ENCODE measurements at places on chromosomes 1 and 21. TPM values are rescaled to one million over a fixed set of nuclear protein-coding genes. Genes with fewer than 3 reads are reported as not detected.

ALPL gene
- total RNA-seq: 5.1 TPM

TAF5L gene
- 15.1 TPM for total RNA-seq

MIGA1 gene
- 14.5 TPM for total RNA-seq

ZMYND12 gene
- total RNA-seq: 0.46 TPM

YOD1 gene
- 8.2 TPM for total RNA-seq

JUN gene
- 67.8 TPM for total RNA-seq

CDCA8 gene
- 4.0 TPM for total RNA-seq

TRIM67 gene
- 0.63 TPM for total RNA-seq

PLA2G2D gene
- total RNA-seq: not detected

LYPD8 gene
- total RNA-seq: not detected

S1PR1 gene
- 0.48 TPM for total RNA-seq

Measured in kidney epithelial cell (primary cell).